ENCODE measurements at places on chromosomes 6 and 20. TPM values are rescaled to one million over a fixed set of nuclear protein-coding genes. Genes with fewer than 3 reads are reported as not detected.

DNA sequence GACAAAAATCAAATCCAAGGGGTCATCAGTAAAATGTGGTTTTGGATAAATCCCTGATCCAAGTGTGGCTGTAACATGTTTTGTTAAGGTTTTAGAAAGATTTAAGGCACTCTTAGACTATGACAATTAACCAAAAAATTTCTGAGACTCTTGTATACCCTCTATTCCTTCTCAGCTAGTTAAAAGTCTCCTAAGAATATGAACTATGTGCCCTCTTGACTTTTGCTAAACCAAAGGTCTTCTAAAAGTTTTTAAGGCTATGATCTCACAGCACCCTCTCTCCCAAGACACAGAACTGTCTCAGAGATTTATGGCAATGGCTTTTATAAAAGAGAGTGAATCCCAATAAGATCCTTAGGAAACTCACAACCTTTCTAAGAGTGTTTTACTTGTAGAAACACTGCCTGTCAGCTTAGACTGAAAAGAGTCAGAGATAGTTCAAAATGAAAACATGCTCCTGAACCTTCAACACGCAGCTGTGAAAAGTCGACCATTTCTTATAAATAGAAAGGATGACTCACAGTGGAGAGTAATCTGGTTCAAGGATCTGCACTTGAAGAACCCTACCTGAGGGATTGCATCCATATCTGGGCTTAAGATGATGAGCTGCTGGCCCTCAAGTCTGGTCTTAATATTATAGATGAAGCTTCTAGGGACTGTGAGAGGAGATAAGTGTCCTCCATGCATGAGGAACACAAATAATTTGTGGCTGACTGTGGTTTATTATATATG lies 388.4 kb upstream of the GJE1 start:
- DNase-seq = no peak

DNA sequence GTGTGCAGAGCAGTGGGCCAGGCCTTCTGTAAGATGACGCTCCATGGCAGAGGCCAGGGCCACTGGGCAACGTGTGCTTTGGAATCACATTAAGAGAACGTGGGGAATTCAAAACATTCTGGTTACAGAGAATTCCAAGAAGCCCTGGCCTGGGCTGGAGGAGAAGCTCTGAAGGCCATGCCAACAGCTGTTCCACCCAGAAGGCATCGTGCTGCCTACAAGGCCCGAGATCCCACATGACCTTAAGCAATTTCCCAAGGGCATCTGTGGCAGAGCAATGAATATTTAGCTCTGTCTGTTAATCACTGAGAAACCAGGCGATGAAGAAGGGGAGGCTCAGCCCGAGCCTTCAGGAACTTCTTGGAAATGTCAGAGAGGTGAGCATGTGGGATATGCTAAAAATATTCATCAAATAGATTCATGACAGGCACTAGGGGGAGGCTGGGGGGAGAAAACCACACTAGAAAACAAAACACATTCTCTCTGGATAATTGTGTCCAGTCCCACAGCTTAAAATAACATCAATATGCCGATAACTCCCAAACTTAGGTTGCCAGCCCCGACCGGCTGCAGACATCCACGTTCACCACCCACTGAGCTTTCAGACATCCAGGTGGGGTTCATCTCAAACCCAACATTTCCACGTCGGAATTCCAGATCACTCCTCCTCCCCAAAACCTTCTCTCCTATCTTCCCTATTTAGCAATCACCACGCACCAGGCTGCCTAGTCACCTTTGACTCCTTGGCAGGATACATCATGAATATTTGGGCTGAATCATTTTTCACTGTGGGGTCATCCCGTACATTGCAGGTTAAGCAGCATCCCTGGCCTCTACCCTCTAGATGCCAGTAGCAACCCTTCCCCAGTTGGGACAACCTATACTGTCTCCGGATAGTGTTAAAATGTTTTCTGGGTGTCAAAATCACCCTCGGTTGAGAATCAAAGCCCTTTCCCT lies 6.6 kb downstream of the SULF2 start:
- no peak for DNase-seq

The HECA gene
- 36.2 TPM for total RNA-seq

The WFDC10B gene
- total RNA-seq = not detected

DNA sequence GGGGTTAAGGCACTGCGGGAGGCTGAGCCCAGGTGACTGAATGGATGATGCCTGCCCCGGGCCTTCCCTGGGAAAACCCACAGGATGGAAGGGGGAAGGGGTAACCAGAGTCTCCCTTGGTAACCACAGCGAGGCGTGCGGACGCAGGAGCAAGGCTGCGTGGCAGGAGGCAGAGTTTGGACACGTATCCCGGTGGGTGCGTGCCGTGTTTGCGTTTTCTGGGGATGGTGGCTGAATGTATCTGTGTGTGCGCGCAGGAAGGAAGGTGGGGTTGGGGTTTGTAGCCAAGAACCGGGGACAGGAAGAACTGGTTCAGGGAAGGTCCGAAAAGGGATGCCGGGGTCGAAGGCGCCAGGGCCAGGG lies 1.8 kb downstream of the MDGA1 start:
- DNase-seq = no peak

- no peak for DNase-seq
These were observed 107.6 kb upstream of the KHDRBS2 start for GRCh38 chr6:62393608-62394007.

GRCh38 chr20:19473922-19474286 lies 261.5 kb downstream of the SLC24A3 start:
- DNase-seq = no peak

The TCP11 gene
- total RNA-seq = not detected

The HINT3 gene
- total RNA-seq = 25.0 TPM

- DNase-seq = no peak
These were observed 42.0 kb upstream of the HIVEP1 start for GRCh38 chr6:11970114-11970513.

DNA sequence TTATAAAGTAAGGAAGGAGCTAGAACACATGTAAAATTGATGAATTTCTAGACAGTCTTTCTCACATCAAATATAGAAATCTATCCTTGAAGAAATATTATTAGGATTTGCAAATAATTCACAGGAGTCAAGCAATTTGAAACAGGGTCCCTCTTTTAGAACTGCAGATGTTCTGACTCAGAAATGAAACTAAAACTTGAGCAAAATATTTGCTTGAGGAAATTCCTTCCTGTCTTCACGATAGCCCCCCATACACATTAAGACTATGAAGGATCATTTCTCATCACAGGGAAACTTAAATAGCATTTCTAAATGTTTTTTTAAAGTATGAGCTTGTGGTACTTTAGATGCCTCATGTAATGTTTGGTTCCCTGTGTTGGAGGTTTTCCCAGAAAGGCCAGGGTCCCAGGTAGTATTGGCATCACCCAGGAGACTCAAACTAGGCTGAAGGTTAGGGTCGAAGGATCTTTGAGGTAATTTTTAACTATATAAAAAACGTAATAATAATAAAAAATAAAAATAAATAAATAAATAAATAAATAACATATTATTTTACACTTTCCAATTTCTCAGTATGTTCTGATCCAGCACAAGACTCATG lies 144.0 kb upstream of the TBX18 start:
- no peak for DNase-seq

- DNase-seq = no peak
These were observed 24.0 kb downstream of the JAG1 start for GRCh38 chr20:10649797-10650160.

- no peak for DNase-seq
These were observed 427 bp upstream of the NFKBIE start for GRCh38 chr6:44265722-44266233.

DNA sequence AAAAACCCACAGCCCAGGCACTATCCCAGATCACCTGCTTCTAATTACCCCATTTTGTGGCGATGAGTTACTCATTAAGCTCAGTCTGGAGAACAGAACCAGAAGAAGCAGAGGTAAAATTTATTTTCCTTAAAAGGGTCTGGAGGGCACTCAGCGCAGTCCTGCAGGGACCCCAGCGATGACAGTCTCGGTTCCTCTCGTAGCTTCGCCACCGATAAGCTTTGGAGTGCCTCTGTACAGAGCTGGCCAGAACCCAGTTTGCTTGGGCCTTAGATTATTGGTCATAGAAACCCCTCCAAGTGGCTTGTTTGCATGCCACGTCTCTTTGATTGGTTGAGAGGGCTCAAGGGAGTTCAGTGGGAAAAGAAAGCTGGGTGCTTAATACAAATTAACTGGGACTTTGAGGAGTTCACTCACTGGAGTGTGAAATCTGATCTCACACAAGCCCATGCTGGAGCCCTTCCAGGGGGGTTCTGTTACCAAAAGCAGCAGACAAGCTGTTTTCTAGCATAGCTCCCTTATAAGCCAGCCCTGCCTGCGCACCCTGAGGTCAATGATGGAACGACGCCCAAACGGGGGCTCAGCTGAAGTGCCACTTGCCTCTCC lies 158.5 kb upstream of the ARID1B start:
- DNase-seq = no peak

GRCh38 chr6:4814212-4814611 lies 38.0 kb downstream of the CDYL start:
- DNase-seq = no peak

DNA sequence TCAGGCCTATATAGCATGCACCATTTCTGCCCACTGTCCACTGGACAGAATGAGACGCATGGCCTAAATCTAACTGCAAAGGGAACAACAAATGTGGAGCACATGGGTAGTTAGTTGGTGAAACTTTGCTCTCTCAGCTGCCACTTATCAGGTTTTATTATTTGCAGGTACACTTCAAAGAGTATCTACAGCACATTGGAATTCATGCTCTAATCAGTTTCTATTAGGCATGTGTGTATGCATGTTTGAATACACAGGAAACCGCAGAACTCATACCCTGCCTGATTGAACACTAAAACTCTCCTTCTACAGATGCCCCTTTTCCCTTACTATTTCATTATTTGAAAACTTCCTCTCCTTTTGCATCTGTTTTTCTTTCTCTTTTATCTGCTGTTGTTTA lies 97.4 kb upstream of the HSF2 start:
- DNase-seq = no peak

The CST4 gene
- not detected for total RNA-seq

The TENT5A gene
- total RNA-seq = 24.2 TPM

GRCh38 chr20:555976-556385 lies 12.4 kb upstream of the CSNK2A1 start:
- no peak for DNase-seq

DNA sequence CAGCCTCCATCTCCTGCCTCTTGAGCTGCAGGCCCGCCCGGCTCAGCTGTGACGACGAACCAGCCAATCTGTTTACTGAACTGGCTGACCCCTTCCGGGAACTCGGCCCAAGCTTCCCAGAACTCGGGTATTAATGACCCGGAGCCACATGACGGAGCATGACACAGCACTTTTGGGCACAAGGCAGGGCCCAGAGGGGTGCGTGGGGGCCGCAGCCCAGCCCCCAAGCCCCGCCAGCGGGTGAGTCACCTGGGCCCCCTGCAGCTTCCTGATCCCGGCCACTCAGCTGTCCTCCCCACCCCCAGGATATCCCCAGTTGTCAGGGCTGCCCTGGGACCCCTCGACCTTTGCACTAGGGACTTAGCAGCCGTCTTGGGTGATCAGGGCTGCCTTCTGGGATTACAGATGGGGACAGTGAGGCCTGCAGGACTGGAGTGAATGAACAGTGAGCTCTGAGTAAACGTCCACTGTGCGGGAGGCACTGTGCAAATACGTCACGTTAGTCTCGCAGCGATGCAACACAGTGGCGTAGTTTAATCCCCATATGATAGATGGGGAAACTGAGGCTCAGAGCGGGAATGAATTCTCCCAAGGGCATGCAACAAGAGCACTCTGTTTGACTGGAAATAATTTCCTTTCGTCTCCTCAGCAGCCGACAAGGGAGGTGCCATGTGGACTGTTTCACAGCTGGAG lies 102.1 kb downstream of the CEBPB start:
- peak; percentile 99 for DNase-seq

The TFAP2C gene
- total RNA-seq = 0.31 TPM

DNA sequence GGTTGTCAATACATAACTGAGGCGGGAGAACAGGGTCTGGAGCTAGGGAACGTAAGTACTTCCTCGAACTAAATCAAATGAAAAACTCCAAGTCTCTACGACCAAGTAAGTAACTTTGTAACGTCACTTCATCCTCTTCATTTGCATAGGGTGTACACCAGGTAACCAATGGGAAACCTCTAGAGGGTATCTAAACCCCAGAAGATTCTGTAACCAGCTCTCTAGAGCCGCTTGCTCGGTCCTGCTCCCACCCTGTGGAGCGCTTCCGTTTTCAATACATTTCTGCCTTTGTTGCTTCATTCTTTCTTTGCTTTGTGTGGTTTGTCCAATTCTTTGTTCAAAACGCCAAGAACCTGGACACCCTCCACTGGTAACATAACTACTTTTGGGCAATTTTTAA lies 133.5 kb upstream of the TMEM170B start:
- no peak for DNase-seq

The NRN1 gene
- 90.1 TPM for total RNA-seq

- DNase-seq = no peak
These were observed 111.0 kb downstream of the EDN1 start for GRCh38 chr6:12401200-12401599.

DNA sequence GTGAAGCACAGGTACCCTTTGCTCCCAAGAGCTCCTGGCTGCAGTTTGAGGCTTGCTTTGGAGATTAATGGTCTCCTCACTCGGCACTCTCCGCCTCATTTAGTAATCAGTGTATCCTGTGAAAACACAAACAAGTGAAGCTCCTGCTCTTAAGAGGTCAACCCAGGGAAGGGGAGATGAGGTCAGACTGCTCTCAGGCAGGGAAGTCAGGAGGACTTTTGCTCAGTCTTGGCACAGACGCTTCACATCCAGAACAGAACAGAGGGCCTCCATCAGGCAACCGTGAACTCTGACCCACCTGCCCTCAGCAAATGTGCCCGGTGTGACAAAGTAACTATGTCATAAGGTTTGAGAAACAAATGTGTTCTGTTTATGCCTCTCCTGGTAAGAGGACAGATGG lies 428.8 kb upstream of the JARID2 start:
- DNase-seq = no peak

GRCh38 chr6:137412562-137412961 lies 81.6 kb downstream of the OLIG3 start:
- DNase-seq = no peak

DNA sequence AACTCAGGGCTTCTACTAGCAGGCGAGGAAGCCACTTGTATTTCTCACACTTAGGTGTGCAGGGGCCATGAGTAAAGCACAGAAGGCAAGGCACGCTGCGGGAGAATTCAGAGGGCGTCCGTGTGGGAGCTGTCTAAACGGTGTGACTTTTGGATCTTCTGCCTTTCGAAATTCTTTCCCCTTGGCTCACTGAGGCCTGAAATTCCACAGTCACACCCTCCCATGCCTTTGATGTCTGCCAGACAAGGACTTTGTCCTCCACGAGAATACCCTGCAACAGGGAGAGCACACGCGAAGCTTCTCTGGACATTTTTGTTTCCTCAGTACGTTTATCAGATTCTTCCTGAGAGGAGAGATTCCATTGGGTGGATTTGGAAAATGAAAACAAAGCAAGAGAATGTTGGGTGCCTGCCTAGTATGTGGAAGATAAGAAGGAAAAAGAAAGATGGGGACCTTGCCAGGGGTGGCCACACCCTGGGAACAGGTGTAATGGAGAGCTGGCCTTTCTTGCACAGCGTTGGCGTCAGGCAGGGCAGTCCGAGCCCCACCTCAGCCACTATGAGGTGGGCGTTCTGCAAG lies 235.7 kb downstream of the MYLK4 start:
- DNase-seq = no peak

GRCh38 chr6:5459346-5459745 lies 198.0 kb downstream of the FARS2 start:
- no peak for DNase-seq

The NKX2-2 gene
- total RNA-seq = not detected

- DNase-seq = no peak
These were observed 113.5 kb upstream of the SLC24A3 start for GRCh38 chr20:19098806-19099578.
